ENCODE measurements at places on chromosomes 5 and 9. TPM values are rescaled to one million over a fixed set of nuclear protein-coding genes. Genes with fewer than 3 reads are reported as not detected.

NHP2 gene
- total RNA-seq = 157 TPM

INSL4 gene
- 0.20 TPM for total RNA-seq

TNC gene
- not detected for total RNA-seq

MPDZ gene
- 18.2 TPM for total RNA-seq

ADAMTS16 gene
- total RNA-seq = not detected

DNA sequence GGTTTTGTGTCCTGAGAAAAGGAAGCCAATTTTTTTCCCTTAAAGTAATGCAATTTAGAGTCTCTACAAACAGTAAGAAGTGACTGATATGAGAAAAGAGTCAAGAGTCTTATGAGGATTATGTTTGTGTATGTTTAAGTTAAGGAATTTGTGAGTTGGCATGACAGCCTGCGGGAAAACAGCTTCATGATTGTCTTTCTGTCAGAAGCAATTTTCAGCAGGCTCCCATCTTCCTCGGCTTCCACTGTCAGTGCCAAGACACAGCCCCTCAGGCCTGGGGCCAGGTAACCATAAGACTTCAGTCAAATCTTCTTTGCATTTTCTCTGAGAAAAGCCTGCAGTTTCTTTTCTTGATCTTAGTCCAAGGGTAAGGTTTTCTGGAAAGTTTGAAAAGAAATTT, 17.0 kb upstream of the SELENOP start:
- H3K36me3 ChIP-seq = no peaks in the 10 kb centered on the region
- no peaks in the 10 kb centered on the region for H3K27me3 ChIP-seq
- H3K27ac ChIP-seq = no peak overlapping the region
- no peak overlapping the region for H3K4me3 ChIP-seq

GRCh38 chr5:80318212-80318611, 1.6 kb upstream of the SPZ1 start:
- no peaks in the 10 kb centered on the region for H3K27me3 ChIP-seq
- no peaks in the 10 kb centered on the region for H3K36me3 ChIP-seq
- no peaks in the 10 kb centered on the region for H3K4me1 ChIP-seq

DNA sequence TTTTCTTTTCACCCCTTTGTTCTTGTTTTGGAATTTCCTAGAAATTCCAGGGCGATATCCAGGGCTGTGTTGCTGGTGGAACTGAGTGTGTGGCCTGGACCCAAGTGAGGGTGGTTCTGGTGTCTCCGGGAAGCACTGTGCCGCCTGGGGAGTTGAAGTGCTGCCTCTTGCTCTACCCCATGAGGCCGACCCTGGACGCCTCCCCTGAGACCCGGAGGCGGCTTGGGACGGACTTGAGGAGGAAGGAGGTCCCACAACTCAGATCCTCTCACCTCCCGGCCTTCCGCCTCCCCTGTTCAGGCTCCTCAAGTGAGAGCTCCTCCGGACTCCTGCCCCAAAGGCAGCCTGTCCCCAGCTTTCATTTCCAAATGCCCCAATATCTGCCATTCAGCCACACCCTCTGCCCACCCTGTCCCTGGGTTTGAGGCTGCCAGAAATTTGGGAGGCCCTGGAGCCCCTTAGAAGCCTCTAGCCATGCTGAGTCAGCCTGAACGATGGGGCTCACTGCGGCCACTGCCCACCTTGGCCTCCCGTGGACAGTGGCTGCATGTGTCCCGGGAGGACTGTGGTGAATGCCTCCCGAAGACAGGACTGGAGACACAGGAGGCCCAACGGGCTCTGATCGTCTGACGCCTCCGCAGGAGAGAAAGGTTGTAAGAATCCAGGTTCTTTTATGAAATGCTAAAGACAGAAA, 42.6 kb upstream of the SLC6A19 start:
- H3K4me1 ChIP-seq = no peaks in the 10 kb centered on the region
- H3K36me3 ChIP-seq = no peaks in the 10 kb centered on the region
- DNase-seq = no peak
- no peak overlapping the region for H3K27ac ChIP-seq
- peaks cover 26% of the 10 kb centered on the region for H3K27me3 ChIP-seq

GRCh38 chr9:29806937-29807618, 2233.8 kb upstream of the C9orf72 start:
- no peaks in the 10 kb centered on the region for H3K27me3 ChIP-seq
- no peaks in the 10 kb centered on the region for H3K4me1 ChIP-seq
- no peak for DNase-seq
- no peak overlapping the region for H3K27ac ChIP-seq
- H3K4me3 ChIP-seq = no peak overlapping the region

- no peak for DNase-seq
- no peaks in the 10 kb centered on the region for H3K27me3 ChIP-seq
- H3K27ac ChIP-seq = peak overlapping the region; percentile 93
- H3K36me3 ChIP-seq = no peaks in the 10 kb centered on the region
- H3K4me1 ChIP-seq = peaks cover 52% of the 10 kb centered on the region
- H3K4me3 ChIP-seq = peak overlapping the region; percentile 80
Measured at GRCh38 chr5:177367323-177367848, 9.7 kb downstream of the RGS14 start.

DNA sequence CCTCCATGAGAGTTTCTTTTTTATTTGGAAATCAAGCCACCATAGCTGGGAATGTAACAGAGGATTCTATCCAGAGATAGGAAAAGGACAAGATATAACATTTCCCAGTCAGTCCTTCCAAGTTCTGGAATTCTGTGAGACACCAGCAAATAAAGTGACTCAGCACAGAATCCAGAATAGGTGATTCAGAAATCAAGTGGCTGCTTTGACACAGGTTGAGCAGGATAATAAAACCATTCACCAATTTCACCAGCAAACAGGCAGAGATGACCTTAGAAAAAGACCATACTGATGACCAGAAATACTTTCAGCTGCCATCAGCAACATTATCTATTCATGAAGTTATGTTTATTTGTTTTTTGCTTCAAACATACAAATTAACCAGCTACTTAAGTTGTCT, 491.5 kb upstream of the TUSC1 start:
- no peak overlapping the region for H3K4me3 ChIP-seq
- no peak for DNase-seq
- H3K4me1 ChIP-seq = no peaks in the 10 kb centered on the region
- no peaks in the 10 kb centered on the region for H3K27me3 ChIP-seq
- no peak overlapping the region for H3K27ac ChIP-seq
- no peaks in the 10 kb centered on the region for H3K36me3 ChIP-seq

- no peak overlapping the region for H3K4me3 ChIP-seq
- no peaks in the 10 kb centered on the region for H3K36me3 ChIP-seq
- H3K27me3 ChIP-seq = no peaks in the 10 kb centered on the region
- H3K27ac ChIP-seq = no peak overlapping the region
- no peak for DNase-seq
- H3K4me1 ChIP-seq = no peaks in the 10 kb centered on the region
Measured at GRCh38 chr5:106649031-106649430, 1021.7 kb downstream of the EFNA5 start.

DNA sequence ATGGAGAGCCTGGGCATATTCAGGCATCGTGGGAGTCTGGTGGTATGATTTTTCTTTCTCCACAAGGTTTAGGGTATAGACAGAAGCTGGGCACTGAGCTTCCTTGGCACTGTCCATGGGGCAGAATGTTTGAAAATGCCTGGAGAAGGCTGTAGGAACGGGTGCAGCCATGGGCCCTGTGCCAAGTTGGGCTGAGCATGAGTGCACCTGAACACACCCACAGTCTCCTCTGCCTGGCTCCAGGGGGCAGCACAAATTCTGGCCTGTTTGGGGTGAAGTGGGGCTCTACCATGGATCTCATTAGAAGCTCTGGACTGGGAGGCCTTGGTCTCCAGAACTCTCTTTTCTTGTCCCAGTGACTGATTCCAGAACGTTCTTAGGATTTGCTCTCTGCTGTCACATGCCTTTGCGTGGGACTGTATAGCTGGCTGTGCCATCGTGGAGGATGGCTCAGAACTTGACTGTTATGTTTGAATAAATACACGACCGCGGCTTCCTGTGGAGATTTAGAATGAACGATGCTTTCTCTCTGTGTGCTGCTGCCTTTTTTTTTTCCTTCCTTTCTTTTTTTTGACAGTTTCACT, 229.8 kb downstream of the FANCC start:
- H3K36me3 ChIP-seq = peaks cover 10% of the 10 kb centered on the region
- peak; percentile 30 for DNase-seq
- peak overlapping the region; percentile 89 for H3K27ac ChIP-seq
- H3K4me3 ChIP-seq = no peak overlapping the region
- H3K4me1 ChIP-seq = peaks cover 84% of the 10 kb centered on the region

DNA sequence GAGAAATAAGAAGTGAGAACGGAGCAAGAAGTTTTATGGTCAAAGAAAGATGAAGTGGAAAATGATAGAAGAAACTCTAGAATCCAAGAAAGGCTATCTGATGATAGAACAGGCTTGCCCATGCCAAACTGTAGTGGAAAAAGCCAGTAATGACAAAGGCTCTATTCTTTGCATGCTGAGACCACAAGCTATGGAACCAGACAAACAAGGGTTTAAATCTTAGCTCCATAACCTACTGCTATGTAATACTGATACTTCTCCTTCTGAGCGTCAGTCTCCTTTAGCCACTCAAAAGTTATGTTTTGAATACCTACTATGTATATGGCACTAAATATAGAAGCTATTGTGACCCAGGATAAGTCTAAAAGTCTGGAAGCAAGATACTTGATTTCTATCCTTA, 51.2 kb upstream of the TRIM32 start:
- no peaks in the 10 kb centered on the region for H3K27me3 ChIP-seq
- no peak overlapping the region for H3K4me3 ChIP-seq
- no peaks in the 10 kb centered on the region for H3K36me3 ChIP-seq
- no peak for DNase-seq
- peaks cover 20% of the 10 kb centered on the region for H3K4me1 ChIP-seq

GRCh38 chr9:116162241-116162781, 8.7 kb downstream of the PAPPA start:
- no peaks in the 10 kb centered on the region for H3K27me3 ChIP-seq
- no peak overlapping the region for H3K4me3 ChIP-seq
- peaks cover under 1% of the 10 kb centered on the region for H3K4me1 ChIP-seq
- no peak for DNase-seq
- H3K27ac ChIP-seq = no peak overlapping the region

GRCh38 chr9:100309992-100310391, 42.8 kb downstream of the TEX10 start:
- H3K27ac ChIP-seq = no peak overlapping the region
- no peaks in the 10 kb centered on the region for H3K36me3 ChIP-seq
- peaks cover 15% of the 10 kb centered on the region for H3K4me1 ChIP-seq
- no peaks in the 10 kb centered on the region for H3K27me3 ChIP-seq
- H3K4me3 ChIP-seq = no peak overlapping the region

DNA sequence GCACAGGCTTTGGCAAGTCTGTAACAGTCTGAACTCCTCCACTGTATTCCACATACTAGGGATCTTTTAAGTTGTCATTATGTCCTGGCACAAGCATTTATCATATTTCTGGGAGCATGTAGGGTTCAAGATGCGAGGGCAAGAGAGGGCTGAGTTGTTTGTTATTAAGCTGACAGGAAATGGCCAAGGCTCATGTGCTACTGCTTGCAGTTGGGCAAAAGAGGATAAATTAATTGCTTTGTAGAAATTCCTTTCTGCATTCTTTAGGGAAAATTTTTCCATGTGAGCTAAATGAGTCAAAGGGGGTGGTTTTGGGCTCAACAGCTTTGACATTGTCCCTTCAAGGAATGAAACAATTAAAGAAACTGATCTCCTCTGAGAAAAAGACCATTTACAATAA, 35.4 kb downstream of the DOCK8 start:
- no peaks in the 10 kb centered on the region for H3K36me3 ChIP-seq
- no peaks in the 10 kb centered on the region for H3K4me1 ChIP-seq
- H3K4me3 ChIP-seq = no peak overlapping the region
- no peak for DNase-seq
- no peaks in the 10 kb centered on the region for H3K27me3 ChIP-seq

DNA sequence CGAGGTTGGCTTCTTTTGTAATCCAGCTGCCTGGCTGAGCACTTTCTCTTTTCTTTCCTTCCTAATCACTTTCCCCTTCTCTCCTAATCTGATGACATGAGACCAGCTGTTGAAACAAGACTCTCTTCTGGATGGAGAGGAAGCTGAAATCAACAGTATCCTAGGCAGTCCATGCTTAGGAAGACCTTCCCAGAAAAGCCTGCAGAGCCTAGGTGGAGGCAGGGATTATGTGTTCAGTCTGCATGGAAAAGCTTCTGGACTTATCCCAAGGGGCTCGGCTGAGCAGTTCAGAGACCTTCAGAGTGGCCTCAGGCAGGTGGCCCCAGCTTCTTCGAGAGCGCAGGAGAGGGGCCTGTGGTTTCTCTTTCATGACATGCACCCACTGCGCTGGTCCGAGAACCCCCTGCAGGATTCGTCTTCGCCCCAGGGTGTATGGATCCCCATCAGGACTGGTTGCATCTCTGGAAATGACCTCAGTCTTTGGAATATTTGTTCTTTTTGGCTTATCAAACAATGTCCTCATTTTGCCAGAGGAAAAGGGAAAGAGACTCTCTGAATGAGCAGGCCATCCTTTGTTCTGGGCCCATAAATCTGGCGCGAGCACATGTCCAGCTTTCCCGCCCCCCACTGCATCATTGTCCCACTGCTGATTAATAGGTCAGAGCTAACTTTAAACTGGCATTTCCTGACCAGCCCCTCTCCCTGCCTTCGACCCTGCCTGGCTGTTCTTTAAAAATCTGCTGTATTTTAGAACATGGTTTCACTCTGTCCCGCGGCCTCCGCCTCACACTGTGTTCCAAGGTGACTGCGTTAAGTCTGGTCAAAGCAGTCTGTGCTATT, 177.9 kb upstream of the KLF4 start:
- peak overlapping the region; percentile 72 for H3K27ac ChIP-seq
- no peaks in the 10 kb centered on the region for H3K36me3 ChIP-seq
- no peak overlapping the region for H3K4me3 ChIP-seq
- DNase-seq = no peak
- no peaks in the 10 kb centered on the region for H3K27me3 ChIP-seq

DNA sequence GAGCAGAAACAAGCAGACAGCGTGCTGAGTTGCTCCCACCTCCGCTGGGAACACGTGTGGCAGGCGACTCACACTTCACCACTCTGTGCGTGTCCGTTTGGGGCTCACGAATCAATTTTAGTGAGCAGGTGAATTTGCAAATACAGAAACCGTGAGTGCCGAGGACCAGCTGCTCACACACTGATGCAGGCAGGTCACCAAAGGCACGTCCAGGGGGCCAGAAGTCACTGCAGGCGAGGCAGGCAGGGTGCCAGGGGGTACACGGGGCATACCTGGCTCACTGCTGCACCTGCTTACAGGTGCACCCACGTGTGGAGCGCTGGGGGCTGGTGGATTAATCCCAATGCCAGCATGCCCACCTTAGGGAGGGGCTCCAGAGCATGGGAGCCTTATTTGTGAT, 68.8 kb downstream of the ZNF354C start:
- no peak for DNase-seq
- no peak overlapping the region for H3K27ac ChIP-seq
- no peaks in the 10 kb centered on the region for H3K4me1 ChIP-seq
- H3K36me3 ChIP-seq = no peaks in the 10 kb centered on the region
- no peak overlapping the region for H3K4me3 ChIP-seq
- no peaks in the 10 kb centered on the region for H3K27me3 ChIP-seq

GRCh38 chr5:124724357-124725039, 21.9 kb downstream of the ZNF608 start:
- peaks cover 28% of the 10 kb centered on the region for H3K4me1 ChIP-seq
- H3K27ac ChIP-seq = no peak overlapping the region
- H3K4me3 ChIP-seq = no peak overlapping the region
- H3K36me3 ChIP-seq = no peaks in the 10 kb centered on the region

DNA sequence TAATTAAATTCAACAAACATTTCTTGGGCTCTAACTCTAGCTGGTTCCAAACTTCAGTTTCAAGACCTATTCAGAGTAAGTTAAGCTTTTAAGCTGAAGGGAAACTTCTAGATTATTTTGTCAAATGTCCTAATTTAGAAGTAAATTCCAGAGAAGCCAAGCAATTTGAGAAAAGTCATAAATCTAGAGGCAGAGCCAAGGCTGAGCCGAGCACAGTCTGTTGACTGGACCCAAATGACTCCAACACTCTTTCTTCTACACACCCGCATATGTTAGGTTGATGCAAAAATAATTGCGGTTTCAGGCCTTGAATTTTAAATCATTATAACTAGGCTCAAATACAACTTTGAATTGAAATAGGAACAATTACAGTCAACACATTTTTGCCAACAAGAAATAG, 319.7 kb downstream of the NFIB start:
- no peaks in the 10 kb centered on the region for H3K36me3 ChIP-seq
- peak overlapping the region; percentile 59 for H3K27ac ChIP-seq
- DNase-seq = no peak
- peaks cover 27% of the 10 kb centered on the region for H3K4me1 ChIP-seq

All from gastrocnemius medialis (tissue), 4 donors.